Stimulated activated CD4-positive, alpha-beta T cell treated with anti-CD3 and anti-CD28 coated beads, Interleukin-2, amount 100 ng/mL, for 4 hours (primary cell): ENCODE measurements at places on chromosomes 5 and 9.

DNA sequence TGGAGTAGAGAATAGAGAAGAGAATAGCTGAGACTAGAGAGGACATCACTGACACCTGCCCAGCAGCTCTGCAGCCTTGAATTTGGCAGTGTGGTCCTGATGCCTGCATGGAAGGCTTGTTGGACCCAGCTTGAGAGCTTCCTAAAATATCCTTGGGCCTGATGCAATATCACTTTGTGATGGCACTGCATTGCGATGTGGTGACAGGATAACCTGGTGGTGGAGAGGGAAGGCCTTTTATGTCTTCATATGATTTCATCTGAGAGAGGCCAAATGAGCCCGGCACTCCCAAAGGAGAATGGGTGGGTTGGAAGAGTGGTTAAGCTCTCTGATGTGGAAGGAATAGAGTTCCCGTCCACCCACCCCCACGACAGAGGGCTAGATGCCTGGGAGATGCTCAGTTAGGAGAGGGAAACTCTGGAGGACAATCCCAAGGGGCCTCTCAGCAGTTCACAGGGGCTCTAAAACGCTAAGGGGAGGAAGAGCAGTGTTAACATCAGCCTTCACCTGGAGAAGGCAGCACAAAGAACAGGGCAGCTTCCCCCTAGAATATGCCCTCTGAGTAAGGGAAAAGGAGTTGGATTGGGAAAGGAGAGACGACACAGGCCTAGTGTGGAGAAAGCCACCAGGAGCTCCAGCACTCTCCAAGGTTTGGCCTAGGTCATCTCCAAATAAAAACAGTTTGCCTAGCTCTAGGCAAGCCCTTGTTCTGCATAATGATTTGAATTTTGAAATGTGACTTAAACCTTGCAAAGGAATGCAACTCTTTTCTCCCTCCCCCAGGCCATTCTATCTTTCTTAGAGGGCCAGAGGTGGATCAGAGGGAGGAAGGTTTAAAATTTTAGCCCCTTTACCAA lies 99.8 kb upstream of the SSBP2 start:
- no peak for DNase-seq

- no peak for DNase-seq
Measured at GRCh38 chr9:35526087-35526801, 36.3 kb downstream of the RUSC2 start.

- DNase-seq, result no peak
Measured at GRCh38 chr5:117060099-117060498, 485.5 kb upstream of the SEMA6A start.

DNA sequence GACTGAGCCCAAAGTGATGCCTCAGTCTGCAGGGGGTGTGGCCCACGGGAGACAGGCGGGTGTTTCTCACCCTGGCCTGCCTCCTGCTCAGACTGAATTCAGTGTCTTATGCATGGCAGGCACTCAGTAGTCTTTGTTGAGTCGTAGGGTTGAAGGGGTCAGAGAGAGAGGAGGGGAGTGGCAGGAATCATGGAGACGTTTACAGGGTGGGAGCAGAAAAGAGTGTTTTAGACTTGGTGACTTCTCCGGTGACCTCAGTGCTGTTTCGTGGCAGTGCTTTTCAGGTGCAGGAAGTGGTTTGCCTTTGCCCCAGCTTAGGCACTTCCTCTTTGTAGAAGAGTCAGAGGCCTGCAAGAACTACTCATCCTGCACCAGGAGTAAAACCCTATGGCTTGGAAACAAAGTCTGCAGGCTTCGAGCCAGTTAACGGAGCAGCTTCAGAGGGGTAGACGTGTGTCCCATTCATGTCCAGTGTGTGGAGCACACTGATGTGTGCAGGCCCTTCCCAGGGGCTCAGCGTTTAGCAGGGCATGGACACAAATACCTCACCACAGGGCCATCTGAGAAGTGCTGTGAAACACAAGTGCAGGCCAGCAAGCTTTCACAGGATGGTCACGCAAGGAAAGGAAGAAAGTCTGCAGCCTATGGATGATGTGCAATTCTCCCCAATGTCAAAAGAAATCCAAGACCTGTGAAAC lies 24.5 kb upstream of the SEMA4D start:
- DNase-seq, result peak; percentile 62

DNA sequence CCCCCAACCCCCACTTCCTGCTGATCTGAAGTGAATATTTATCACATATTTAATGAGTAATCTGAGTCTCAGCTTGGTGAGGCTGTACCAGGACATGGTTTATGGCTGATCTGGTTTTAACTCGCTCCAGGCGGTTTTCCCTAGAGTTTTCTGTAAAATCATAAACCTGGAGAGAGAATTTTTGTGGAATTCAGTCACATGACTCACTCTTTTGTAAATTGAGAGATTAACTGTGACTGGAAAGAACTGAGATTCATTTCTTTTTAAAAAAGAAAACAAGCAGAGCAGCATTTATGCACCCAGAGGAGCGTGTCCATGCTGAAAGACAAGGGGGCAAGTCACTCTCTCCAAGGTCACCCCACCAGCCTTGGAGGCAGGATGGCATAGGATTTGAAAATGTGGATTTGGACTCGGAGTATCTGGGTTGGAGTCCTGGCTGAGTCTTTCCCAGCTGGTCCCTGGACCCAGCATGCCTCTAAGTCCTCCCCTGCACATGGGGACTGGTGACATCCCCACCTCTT lies 81.8 kb downstream of the ZNF618 start:
- no peak for DNase-seq

GRCh38 chr9:92520837-92521236 lies 15.0 kb downstream of the ECM2 start:
- no peak for DNase-seq

GRCh38 chr5:131389096-131389868 lies 125.4 kb downstream of the CDC42SE2 start:
- DNase-seq, result no peak

GRCh38 chr5:177132136-177133095 lies 1.2 kb upstream of the NSD1 start:
- peak; percentile 15 for DNase-seq

GRCh38 chr5:134240421-134240962 lies 14.6 kb upstream of the PPP2CA start:
- no peak for DNase-seq

- no peak for DNase-seq
Measured at GRCh38 chr9:101362450-101362849, 22.4 kb downstream of the BAAT start.

DNA sequence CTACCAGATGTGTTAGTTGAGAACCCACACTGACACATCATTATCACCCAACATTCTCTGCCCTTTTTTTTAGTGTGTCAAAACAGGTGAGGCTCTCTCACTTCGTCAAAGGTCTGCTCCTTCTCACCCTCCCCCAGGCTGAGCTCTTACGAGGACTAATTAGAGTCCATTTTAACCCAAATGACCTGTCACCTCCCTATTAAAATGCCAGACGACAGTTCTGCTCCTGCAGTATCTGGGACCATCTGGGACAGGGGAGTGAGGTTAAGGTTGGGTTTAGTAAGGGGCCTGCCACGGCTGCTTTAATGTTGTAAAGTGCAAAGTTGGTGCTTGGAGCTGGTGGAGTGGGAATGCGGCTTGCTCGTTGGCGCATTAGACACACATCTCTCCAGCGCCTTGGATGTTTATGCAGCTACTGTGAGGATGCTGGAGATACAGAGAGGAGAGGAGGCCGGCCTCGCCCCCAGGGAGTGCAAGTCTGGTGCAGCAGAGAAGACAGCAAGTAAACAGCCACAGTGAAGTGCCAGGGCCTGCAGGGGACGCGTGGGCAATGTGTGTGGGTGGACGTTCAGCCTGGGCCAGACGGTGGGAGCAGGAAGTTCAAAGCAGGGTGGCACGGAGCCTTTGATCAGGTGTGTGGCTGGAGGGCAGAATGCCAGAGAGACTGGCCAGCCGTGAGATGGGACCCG lies 96.2 kb downstream of the C9orf50 start:
- DNase-seq, result no peak

DNA sequence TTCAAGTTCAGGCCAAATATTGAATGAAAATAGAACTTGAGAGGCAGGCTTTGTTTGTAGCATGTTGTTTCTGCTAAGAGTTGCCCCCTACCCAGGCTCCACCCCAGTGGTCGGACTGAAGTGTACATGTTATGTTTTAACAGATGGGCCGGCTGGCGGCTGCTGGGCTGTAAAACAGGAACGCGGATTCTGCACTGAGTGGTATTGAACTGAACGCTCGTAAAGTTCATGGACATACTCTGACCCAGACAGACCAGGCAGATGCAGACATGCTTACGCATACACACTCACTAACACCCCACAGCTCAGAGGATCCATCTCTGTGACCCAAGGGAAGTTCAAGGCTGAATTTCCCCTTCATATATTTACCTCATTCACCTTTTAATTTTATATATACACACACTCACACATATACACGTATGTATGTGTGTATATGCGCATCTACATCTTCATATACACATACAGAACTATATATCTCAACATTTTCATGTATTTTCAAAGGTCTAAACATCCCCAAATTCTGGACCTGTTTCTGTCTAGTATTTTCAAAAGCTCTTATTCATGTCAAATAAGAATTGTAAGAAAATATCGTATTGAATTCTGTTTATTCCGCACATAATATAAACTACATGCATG lies 1.4 kb downstream of the MARCHF3 start:
- no peak for DNase-seq
